LHCN-M2 (cell line): ENCODE measurements at places on chromosomes 2 and 18. TPM values are rescaled to one million over a fixed set of nuclear protein-coding genes. Genes with fewer than 3 reads are reported as not detected.

Gene BCL11A
- total RNA-seq: 0.11 and 0.13 TPM in 2 replicates

DNA sequence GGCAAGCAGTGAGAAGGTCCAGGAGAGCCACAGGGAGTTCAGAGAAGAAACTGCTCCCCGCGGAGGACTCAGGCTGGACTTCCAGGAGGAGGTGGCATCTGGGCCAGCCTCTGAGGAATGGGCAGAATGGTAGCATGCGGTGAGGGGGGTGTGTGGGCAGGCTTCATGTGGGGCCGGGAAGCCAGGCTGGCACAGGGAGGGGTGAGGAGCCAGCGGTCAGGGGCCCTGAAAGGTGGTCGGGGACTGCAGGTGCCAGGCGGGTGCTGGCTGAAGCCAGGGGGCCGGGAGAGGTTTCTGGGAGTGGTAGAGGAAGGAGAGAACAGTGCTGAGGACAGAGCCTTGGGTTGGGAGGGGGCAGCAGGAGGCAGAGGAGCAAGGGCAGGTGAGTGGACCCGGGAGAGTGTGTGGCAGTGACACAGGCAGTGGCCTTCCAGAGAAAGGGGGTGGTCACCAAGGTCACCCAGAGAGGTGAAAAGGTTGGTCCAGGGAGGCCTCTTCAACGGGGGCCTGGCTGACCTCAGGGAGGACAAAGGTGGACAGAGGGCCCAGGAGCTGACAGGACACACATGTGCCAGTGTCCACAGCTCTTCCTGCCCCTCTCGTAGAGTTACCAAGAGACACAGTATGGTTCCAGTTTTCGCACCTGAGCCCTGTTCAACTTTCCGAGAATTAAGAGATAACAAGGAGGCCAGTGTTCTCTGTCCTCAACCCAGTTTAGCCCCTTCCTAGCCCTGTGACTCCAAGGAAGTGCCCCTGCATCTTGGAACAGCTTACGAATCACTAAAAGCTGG is 101.2 kb upstream of the ASB18 start:
- DNase-seq: no peak

GRCh38 chr18:10064267-10064666 is 150.5 kb downstream of the VAPA start:
- DNase-seq: no peak

GRCh38 chr18:77248873-77249568 is 627 bp upstream of the GALR1 start:
- no peak for DNase-seq

DNA sequence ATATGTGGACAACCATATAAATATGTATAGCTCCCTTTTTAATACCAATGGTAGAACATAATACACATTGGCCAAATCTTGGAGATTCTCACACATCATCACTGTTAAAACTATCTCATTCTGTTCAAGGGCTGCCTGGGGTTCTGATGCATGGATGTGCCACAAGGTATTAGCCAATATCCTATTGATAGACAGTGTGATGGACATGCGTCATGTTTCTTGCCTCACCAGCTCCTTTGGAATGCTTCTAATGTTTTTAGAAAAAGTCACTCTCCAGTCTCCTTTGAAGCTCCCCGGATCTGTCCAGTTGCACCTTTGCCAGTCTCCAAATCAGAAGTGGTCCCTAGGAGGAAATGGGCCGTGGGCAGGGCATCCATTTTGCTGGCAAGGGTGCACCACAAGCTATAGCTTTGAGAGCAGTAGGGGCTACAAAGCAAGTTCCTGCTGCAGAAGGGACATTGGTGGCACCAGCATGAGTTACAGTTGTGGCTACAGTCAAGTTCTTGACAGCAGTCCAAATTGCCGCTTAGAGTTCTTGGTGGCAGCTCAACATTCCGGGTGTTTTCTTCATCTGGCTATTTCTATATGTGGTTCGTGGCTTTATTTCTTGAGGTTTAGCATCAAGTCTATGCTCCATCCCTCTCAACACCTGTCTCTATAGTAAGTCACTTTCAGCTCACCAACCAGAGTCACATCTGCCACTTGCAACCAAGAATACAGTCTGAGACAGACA is 25.1 kb upstream of the ATRAID start:
- no peak for DNase-seq

DNA sequence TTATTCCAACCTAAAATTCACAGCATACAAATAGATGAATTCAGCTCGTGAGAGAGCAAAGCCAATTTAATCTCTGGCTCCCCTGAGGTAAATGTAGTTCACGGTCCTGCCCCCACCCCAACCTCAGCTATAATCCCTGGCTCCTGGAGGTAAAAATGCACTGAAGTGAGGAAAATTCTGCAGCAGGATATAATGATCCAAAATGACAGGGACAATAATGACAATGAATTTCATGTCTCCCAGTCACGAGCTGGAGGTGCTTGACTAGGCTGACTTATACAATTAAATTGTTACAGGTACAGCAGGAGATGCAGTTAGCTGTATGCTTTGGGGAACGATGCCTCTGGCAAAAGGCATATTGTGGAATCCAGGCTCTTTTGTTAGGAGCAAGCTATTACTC is 82.0 kb downstream of the GPD2 start:
- DNase-seq: no peak
